ENCODE measurements at places on chromosomes 5 and 9. TPM values are rescaled to one million over a fixed set of nuclear protein-coding genes. Genes with fewer than 3 reads are reported as not detected.

Gene CRB2
- not detected for total RNA-seq

Gene ERCC8
- total RNA-seq = 7.3 TPM

Gene RHOBTB3
- 4.8 TPM for total RNA-seq

- no peak overlapping the region for H3K27ac ChIP-seq
- H3K4me1 ChIP-seq = no peaks in the 10 kb centered on the region
- no peak overlapping the region for H3K4me3 ChIP-seq
- DNase-seq = no peak
- no peaks in the 10 kb centered on the region for H3K27me3 ChIP-seq
- no peaks in the 10 kb centered on the region for H3K36me3 ChIP-seq
Observed at GRCh38 chr9:106970219-106970975, 107.4 kb downstream of the ZNF462 start.

- no peaks in the 10 kb centered on the region for H3K4me1 ChIP-seq
- no peaks in the 10 kb centered on the region for H3K27me3 ChIP-seq
- no peak overlapping the region for H3K4me3 ChIP-seq
- no peak for DNase-seq
- no peak overlapping the region for H3K27ac ChIP-seq
Observed at GRCh38 chr9:81989700-81990099, 1.1 kb downstream of the SPATA31D1 start.
